CD4-positive, alpha-beta T cell (primary cell): ENCODE measurements at places on chromosomes 2 and 18. TPM values are rescaled to one million over a fixed set of nuclear protein-coding genes. Genes with fewer than 3 reads are reported as not detected.

GRCh38 chr2:201546576-201546975, 95.0 kb downstream of the STRADB start:
- H3K36me3 ChIP-seq, result no peaks in the 10 kb centered on the region
- DNase-seq, result no peak
- no peak overlapping the region for H3K27ac ChIP-seq

DNA sequence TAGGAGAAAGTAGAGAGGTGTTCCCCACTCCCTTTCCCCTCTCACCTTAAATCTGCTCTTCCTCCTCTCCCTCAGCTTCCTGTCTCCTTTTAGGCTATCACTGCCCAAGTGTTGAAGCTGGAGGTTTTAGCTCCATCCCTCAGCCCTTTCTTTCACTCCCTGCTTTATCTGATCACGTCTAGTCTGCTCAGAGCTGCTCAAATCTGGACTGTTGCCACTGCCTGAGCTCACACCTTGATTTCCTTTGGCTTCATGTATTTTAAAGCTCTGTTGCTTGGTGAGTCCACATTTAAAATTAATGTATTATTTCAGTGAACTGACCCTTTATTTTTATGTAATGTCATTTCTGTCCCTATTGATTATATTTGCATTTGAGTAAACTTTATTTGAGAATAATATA, 236.6 kb downstream of the PTGR3 start:
- H3K27ac ChIP-seq, result no peak overlapping the region
- no peak overlapping the region for H3K4me3 ChIP-seq
- H3K27me3 ChIP-seq, result no peaks in the 10 kb centered on the region
- H3K36me3 ChIP-seq, result no peaks in the 10 kb centered on the region
- DNase-seq, result no peak

Gene SCN3A
- total RNA-seq, result not detected

DNA sequence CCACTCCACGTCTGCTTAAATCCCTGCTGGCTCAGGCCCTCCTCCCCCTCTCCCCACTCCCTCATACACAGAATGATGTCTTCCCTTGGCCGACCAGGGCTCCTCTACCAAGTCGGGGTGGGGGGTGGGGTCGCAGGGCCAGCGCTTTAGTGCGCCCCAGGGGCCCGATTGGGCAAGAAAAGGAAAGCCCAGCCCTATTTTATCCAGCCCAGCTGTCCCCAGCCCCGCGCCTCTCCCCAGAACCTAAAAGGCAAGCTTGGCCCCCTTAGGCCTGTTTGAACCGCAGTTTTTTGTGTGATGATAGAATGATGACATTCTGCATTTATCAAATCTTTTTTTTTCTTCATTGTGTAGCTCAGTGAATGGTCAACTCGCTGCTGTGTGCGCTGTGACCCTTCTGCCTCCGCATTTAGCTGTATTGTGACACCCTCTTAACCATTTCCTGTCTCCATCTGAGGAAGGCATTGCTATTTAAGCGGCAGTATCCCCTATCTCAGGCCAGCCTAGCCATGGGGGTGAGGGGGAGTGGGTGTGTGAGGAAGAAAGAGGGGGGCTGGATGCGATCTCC, 231.4 kb downstream of the HAUS1 start:
- no peaks in the 10 kb centered on the region for H3K36me3 ChIP-seq
- no peak for DNase-seq
- peaks cover 35% of the 10 kb centered on the region for H3K27me3 ChIP-seq
- H3K27ac ChIP-seq, result no peak overlapping the region
- H3K4me3 ChIP-seq, result no peak overlapping the region
- H3K4me1 ChIP-seq, result peaks cover 23% of the 10 kb centered on the region

Gene ABHD3
- total RNA-seq, result 24.1 TPM

- no peak overlapping the region for H3K27ac ChIP-seq
- DNase-seq, result no peak
- H3K4me1 ChIP-seq, result no peaks in the 10 kb centered on the region
- H3K27me3 ChIP-seq, result no peaks in the 10 kb centered on the region
- no peak overlapping the region for H3K4me3 ChIP-seq
- H3K36me3 ChIP-seq, result no peaks in the 10 kb centered on the region
Observed at GRCh38 chr2:175624211-175624761, 377.8 kb downstream of the LNPK start.
